ENCODE measurements at places on chromosomes 5 and 9. TPM values are rescaled to one million over a fixed set of nuclear protein-coding genes. Genes with fewer than 3 reads are reported as not detected.

ANKRD34B gene
- 0.05 TPM for total RNA-seq

RMRP gene
- total RNA-seq = 4.7 TPM

MYMK gene
- total RNA-seq = not detected

VCAN gene
- 12.6 TPM for total RNA-seq

SSNA1 gene
- 134 TPM for total RNA-seq

CLIC3 gene
- total RNA-seq = 6.7 TPM

C1QTNF3 gene
- total RNA-seq = not detected

ZNG1C gene
- 70.7 TPM for total RNA-seq

FGFR4 gene
- 22.8 TPM for total RNA-seq

GFI1B gene
- 0.17 TPM for total RNA-seq

GPSM1 gene
- total RNA-seq = 13.6 TPM

OR1Q1 gene
- total RNA-seq = 0.16 TPM

SPINK6 gene
- 0.27 TPM for total RNA-seq

TAL2 gene
- total RNA-seq = 0.45 TPM

STK32A gene
- 0.30 TPM for total RNA-seq
